ENCODE measurements at places on chromosomes 1 and 21.

DNA sequence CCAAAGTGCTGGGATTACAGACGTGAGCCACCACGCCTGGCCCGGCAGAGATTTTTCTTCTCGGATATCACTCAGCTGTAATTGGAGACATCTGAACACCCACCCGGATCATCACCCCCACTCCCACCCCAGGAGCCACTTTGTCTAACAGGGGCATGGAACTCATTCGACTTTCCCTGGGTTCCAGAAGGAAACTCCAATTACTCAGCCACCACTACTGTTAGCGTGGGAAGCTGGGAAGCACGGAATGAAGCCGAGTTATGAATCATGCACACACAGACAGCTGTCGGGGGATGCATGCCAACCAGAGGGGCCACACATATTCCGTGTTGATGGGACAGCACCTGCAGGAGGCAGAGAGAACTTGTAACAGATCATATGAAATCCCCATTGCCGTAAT is 85.2 kb downstream of the HLCS start:
- DNase-seq: no peak

GRCh38 chr1:56074007-56074651 is 505.2 kb downstream of the PLPP3 start:
- DNase-seq: no peak

- no peak for DNase-seq
Observed at GRCh38 chr1:187517546-187517945, 688.8 kb downstream of the PLA2G4A start.

- DNase-seq: no peak
Observed at GRCh38 chr1:184531296-184531695, 144.5 kb downstream of the C1orf21 start.

GRCh38 chr1:71921935-71922559 is 360.3 kb downstream of the NEGR1 start:
- DNase-seq: no peak

DNA sequence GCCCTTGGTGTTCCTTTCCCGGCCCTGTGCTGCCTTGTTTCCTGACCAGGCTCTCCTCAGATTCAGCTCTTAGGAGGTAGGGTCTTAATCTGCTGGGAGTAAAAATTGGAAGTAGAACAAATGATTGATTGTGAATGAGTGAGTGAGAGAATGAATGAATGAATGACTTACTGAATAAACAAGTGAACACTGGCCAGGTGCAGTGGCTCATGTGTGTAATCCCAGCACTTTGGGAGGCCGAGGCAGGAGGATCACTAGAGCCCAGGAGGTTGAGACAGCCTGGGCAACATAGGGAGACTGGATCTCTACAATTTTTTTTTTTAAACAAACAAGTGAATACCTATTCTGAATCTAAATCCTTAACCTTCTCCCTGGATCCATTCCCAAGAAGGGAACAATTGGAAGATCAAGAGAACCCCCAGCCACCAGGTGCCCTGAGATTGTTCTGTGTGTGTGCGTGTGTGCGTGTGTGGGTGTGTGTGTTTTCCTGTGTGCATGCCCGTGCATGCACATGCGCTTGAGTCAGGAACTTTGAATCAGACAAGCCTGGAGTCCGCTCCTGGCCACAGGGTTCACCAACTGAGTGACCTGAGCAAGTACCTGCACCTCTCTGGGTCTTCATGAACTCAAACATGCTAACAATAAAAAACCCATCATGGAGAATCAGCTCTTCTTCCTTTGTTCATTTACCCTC is 24.3 kb upstream of the CITED4 start:
- DNase-seq: no peak

- DNase-seq: no peak
Observed at GRCh38 chr1:22282364-22282995, 139.6 kb upstream of the WNT4 start.

DNA sequence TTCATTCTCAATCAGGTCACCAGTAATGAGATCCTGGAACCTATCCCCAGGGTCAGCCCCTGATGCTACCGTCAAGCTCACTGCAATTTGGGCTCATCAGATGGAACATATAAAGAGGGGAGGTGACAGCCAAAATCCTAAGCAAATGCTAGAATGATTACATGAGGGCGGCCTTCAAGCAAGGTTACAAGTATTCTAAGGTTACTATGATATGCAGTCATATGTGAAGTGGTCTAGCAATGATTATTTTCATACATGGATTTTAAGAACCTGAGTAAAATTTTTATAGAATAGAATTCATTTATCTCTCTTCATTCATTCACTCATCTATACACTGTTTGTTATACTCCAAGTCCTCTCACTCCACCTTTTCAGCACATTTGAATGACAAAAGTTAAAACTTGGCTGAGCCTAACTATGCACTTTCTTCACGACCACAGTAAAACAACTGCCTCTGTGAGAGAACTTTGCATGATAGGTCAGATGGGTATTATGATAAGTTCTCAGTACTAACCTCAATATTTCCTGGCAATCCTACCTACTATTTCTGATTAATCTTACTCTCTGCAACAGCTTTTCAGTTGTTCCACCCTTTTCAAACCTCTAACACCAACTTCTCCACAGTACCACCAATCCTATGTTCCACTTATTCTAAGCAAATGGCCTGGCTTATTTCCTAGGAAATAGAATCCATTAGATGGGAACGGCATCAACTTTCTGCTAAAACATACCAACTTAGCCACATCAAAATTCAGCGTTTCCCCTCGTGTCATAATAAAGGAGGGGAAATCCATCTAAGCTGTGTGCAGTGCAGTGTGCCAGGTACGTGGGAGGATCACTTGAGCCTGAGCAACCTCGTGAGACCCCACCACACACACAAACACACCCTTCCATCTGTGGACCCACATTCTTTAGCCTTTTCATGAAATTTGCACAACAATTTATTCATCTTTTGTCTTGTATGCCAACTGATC is 32.0 kb downstream of the LHX9 start:
- no peak for DNase-seq

- DNase-seq: no peak
Observed at GRCh38 chr1:159755451-159756007, 25.2 kb upstream of the DUSP23 start.

- no peak for DNase-seq
Observed at GRCh38 chr1:69451196-69451595, 116.5 kb upstream of the LRRC7 start.

DNA sequence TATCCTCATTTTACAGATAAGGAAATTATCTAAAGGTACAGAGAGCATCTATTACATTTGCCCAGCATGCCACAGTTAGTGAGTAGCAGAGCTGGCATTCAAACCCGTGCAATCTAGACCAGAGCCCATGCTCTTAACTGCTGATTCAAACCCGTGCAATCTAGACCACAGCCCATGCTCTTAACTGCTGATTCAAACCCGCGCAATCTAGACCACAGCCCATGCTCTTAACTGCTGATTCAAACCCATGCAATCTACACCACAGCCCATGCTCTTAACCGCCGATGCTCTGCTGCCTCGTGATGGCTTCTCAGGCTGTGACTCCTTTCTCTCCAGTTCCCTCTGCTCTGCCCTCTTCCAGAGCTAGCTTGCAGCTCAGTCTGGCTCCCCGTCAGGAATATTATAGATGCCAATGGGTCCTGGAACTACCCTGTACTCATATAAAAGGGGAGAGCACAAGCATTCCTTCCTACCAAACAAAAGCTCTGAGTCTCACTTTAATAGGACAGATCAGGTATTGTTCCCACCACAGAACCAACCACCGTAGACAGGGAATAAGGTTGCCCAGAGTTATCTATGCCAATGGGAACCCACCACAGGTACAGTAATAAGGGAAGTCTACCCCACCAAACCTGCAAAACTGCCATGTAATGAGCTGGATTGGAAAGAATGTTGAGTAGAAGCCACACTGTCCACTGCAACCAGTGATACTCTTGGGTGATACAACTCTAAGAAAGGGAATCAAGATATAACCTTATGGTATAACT is 78.4 kb downstream of the SMYD3 start:
- peak; percentile 37 for DNase-seq

DNA sequence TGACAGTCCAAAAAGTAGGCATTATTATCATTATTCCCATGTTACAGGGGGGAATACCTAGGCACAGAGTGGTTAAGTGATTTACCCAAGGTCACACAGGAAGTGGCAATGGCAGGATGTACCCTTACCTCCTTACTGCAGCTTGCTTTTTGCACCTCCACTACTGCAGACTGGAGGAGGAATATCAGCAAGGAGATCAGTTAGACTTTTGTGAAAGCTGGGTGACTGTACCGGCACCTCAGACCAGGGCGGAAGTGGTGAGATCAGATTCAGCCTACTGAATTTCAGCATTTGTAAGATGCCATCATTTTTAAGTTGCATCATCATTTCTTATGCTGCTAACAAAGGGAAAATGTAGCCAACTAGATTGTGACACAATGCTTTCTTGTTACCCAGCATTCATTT is 4.5 kb downstream of the ADARB1 start:
- no peak for DNase-seq

GRCh38 chr1:98458511-98459485 is 202.7 kb upstream of the SNX7 start:
- no peak for DNase-seq

DNA sequence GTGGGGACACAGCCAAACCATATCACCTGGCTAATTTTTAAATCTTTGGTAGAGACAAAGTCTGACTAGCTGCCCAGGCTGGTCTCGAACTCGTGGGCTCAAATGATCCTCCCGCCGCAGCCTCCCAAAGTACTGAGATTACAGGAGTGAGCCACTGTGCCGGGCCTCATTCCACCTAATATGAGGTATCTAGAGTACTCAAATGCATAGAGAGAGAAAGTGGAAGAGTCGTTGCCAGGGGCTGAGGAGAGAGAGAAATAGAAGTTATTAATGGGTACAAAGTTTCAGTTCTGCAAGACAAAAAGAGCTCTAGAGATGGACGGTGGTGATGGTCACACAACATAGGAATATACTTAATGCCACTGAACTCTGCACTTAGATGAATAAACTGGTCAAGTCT is 119.6 kb downstream of the TOMM20 start:
- DNase-seq: no peak

DNA sequence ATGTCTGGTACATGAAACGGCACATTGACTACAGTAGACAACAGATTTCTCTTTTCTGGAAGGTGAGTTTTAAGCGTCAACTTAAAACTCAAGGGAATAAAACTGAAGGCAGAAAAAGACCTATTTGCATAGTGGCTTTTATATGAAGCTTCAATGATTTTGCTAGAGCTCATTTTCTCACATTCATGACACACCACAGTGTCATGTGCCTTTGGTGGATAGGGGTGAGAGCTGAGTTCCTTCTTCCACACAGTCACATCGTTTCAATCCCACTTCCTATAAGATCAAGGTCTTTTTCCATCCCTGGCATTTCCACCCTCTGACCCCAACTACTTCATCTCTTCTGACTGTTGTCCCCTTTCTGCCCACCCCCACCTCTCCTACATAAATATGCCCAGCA is 31.0 kb downstream of the IL12RB2 start:
- no peak for DNase-seq
